ENCODE measurements at places on chromosomes 13 and 19.

GRCh38 chr13:29561918-29562317 lies 33.6 kb downstream of the SLC7A1 start:
- DNase-seq = no peak

GRCh38 chr13:60690604-60691003 lies 293.6 kb downstream of the TDRD3 start:
- DNase-seq = no peak

DNA sequence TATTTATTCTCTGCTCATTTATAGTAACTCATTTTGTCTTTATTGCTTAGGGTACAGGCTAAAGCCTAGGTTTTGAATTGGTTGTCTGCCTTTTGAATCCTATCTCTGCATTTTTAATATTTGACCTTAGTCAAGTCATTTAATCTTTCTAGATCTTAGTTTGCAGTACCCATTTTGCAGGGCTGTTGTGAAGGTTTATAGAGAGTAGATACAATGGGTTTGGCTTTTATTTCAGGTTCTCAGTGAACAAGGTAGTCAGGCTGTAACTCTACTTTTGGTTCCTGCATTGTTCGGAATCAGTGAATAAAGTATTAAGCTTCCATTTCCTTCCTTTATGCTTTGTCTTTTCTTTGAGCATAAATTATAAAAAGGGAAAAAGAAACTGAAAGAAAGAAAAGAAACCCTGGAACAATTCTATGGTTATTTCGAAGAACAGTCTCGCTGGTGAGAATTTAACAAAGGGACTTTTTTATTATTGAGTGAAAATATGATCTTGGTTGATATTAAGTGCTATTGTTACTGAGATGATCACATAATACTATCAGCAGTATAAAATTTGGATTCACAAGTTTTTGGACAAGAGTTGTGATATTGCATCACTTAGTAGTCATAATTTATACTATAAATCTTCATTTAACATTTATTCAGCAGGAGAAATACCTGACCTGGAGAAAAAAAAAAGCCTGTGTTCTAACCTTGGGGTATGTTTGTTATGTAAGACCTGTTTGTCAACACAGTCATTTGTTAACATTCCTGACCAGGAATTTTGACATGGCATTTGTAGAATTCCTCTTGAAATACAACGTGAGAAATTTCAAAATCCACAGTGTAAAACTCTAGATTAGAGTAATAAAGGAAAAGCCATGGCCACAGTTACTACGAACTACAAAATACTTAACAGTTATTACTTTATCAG lies 91.3 kb downstream of the ZMYM2 start:
- DNase-seq = no peak

DNA sequence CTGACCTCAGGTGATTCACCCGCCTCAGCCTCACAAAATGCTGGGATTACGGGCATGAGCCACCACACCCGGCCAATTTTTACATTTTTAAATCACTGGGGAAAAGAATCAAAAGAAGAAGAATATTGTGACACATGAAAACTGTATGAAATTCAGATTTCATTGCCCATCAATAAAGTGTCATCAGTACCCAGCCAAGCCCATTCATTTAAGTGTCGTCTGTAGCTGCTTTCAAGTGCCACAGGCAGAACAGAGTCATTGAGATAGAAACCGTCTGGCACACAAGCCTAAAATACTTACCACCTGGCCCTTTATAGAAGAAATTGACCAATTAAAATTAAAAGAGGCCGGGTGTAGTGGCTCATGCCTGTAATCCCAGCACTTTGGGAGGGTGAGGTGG lies 15.3 kb downstream of the COLGALT1 start:
- DNase-seq = no peak

- DNase-seq = no peak
Observed at GRCh38 chr13:75764926-75765310, 128.8 kb downstream of the LMO7 start.

DNA sequence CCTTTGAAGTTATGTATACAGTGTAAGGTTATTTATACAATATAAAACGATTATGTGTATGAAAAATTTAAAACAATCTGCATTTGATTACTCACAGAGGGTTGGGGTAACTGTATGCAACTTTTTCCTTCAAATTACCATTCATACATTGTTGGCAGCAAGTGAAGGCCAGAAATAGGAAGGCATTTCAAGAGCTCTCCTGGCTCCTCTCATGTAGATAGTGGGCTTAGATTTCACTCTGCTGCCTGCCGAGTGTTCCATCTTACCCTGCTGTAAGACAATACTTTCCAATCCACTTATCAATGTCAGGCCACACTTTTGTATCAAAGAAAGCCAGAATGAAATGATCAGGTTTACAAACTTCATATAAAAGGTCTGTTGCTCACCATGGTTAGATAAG lies 245.2 kb downstream of the DNAJC15 start:
- DNase-seq = no peak

All from NB4 (cell line).